ENCODE measurements at places on chromosomes 6 and 20.

DNA sequence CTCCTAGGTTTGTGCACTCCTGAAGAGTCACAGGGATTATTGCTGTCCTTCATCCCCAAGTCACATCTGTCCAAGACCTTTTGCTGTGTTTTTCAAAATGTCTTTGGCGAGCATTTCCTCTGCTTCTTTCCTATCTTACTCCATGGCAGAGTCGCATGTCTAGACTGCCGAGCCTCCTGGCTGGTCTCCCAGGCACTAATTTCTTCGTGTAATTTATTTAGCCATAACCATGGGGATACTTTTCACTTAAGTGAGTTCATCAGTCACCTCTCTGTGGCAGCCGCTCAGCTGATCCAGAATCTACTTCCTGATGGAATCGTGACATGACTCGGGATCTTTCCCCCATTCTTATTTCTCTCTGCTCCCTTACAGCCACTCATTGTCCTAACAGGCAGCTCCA lies 25.8 kb downstream of the ADGRF5 start:
- no peak for DNase-seq
- no peak overlapping the region for H3K4me3 ChIP-seq
- no peaks in the 10 kb centered on the region for H3K27me3 ChIP-seq
- no peaks in the 10 kb centered on the region for H3K36me3 ChIP-seq
- no peak overlapping the region for H3K27ac ChIP-seq

DNA sequence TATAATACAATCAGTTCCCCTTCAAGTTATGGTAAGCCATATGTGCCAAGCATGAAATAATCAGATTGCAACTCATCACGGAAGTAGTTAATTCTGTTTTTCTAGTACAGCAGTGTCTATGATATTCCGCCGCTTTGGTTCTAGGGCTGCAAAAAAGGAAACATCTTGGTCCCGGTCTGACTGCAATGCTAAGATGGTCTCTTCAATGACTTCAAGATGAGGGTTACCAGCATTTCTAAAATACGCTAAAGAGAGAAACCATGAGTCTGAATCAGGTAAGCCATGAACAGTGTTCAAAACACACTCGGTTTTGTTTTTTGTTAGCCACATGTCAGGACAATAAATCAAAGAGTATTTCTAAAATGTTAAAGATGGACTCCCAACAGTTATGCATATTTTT lies 3.2 kb upstream of the ANKRD60 start:
- no peak overlapping the region for H3K4me3 ChIP-seq
- no peak overlapping the region for H3K27ac ChIP-seq
- H3K4me1 ChIP-seq, result peaks cover 2% of the 10 kb centered on the region
- H3K36me3 ChIP-seq, result peaks cover 11% of the 10 kb centered on the region

DNA sequence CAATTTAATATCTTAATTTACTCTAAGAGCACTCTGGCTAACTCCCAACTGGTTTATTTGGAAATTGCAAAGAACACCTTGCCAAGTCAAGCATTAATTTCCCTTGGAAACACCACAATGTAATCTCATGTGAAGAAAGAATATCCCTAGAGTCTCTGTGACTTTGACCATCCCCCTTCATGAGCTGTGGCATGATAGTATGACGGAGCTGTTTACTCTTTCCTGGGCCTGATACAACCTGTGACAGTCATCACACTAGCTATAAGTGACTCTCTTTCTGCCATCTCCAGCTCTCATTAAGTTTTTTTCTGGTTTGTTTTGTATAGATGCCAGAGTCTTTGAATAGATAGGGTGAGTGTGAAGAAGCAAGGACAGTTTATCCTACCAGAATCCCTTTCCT lies 470.3 kb upstream of the JARID2 start:
- no peak overlapping the region for H3K4me3 ChIP-seq
- H3K4me1 ChIP-seq, result no peaks in the 10 kb centered on the region
- no peaks in the 10 kb centered on the region for H3K27me3 ChIP-seq
- no peak overlapping the region for H3K27ac ChIP-seq
- DNase-seq, result no peak
- H3K36me3 ChIP-seq, result no peaks in the 10 kb centered on the region

DNA sequence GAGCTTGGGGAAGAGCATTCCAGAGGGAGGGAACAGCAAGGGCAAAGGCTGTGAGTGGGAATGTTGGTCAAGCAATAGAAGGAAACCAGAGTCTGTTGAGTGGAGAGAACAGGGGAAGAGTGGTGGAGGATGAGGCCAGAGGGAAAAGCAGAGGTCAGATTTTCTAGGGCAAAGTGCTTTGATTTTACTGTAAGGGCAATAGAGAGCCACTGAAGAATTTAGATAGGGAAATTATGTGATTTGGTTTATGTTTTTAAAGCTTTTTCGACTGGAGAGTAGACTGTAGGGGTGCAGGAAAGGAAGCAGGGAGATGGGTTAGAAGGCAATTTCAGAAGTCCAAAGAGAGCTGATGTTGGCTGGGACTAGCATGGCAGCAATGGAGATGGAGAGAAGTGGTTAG lies 4.4 kb downstream of the L3MBTL1 start:
- peaks cover 6% of the 10 kb centered on the region for H3K27me3 ChIP-seq
- no peaks in the 10 kb centered on the region for H3K4me1 ChIP-seq
- H3K4me3 ChIP-seq, result no peak overlapping the region
- no peak overlapping the region for H3K27ac ChIP-seq
- DNase-seq, result no peak

DNA sequence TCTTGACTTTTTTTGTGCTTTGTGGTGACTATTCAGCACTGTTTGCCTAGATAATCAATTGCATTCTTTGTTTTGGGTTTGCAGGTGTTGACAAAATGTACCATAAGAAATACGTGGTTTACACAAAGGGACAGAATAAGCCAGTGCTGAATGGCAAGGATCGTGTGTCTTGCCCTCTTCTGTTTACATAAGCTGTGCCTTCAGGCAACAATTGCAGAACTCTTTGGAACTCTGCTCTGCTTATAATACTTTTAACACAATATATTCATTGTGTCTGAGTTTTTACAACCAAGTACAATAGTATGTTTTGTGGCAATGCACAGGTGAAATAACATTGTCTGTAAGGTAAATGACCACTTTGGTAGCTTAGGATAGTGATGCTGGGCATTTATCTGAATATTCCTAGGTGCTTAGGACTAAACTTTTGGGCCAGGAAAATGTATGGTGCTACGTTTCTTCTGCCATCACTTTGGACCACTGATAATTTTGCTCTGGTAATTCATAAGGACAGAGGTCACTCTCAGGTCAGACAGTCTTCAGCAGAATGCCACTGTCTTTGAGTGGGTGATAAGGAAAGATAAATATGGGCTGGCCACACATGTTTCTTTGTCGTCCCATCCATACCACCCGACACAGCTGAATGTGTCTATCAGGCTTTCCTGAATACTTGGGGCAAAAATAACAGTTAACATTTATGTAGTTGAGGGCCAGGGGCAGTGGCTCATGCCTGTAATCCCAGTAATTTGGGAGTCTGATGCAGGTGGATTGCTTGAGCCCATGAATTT lies 344.6 kb upstream of the IMPG1 start:
- no peaks in the 10 kb centered on the region for H3K27me3 ChIP-seq
- no peaks in the 10 kb centered on the region for H3K4me1 ChIP-seq
- H3K27ac ChIP-seq, result no peak overlapping the region
- DNase-seq, result no peak

GRCh38 chr6:11246722-11247121 lies 14.3 kb upstream of the NEDD9 start:
- no peak overlapping the region for H3K4me3 ChIP-seq
- H3K4me1 ChIP-seq, result peaks cover 7% of the 10 kb centered on the region
- no peaks in the 10 kb centered on the region for H3K27me3 ChIP-seq
- H3K36me3 ChIP-seq, result no peaks in the 10 kb centered on the region
- no peak for DNase-seq

- no peak for DNase-seq
- H3K27ac ChIP-seq, result no peak overlapping the region
- H3K4me1 ChIP-seq, result no peaks in the 10 kb centered on the region
- no peak overlapping the region for H3K4me3 ChIP-seq
Measured at GRCh38 chr6:75472885-75473284, 20.7 kb downstream of the FILIP1 start.

DNA sequence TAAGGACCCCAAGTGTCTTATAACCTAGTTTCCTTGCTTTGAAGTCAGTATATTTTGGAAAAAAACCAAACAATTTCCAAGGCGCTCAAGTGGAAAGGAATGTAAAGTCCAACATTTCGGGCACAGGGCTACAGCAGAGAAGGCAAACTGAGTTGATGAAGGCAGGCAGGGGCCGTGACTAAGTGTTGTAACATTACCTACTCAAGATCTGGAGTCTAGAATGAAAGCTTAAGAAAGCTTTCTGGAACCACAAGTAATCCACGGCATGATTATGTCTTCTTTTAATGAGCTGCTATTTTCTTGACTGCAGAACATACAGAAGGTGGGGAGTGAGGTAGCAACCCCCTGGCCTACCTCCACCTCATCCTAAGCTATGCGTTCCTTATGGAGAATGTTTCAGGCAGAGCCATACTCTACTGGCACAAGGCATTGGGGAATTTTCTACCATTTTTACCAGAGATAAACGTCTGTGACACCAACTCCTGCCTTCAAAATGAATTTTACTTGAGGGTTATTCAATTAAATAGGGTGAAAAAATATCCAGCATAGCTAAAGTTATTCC lies 4.3 kb downstream of the PPP1R10 start:
- H3K27ac ChIP-seq, result peak overlapping the region; percentile 23
- DNase-seq, result no peak
- no peak overlapping the region for H3K4me3 ChIP-seq
- H3K27me3 ChIP-seq, result no peaks in the 10 kb centered on the region

- no peak for DNase-seq
- no peaks in the 10 kb centered on the region for H3K4me1 ChIP-seq
- H3K4me3 ChIP-seq, result no peak overlapping the region
Measured at GRCh38 chr20:60214901-60215815, 256.9 kb downstream of the CDH26 start.

DNA sequence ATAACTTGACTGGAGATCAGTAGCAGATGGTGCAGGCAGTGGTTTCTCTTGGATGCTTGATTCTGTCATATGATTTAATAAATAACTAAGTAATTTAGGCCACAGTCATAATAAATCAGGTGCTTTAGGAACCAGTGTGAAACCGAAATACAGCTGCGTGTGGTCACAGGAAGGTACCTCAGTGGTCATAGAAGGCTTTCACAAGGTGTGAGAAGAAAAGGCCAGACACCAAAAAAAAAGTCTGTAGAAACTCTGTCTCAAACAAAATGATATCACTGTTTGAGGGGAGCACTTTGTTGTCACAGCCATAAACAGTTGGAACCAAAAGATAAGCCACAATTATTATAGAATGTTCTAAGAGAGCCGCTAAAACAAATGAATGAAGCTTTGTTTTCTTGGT lies 56.5 kb downstream of the ARMC2 start:
- H3K36me3 ChIP-seq, result no peaks in the 10 kb centered on the region
- no peak for DNase-seq
- no peak overlapping the region for H3K27ac ChIP-seq
- H3K4me1 ChIP-seq, result peaks cover 7% of the 10 kb centered on the region
- H3K4me3 ChIP-seq, result no peak overlapping the region

- DNase-seq, result peak; percentile 89
- peak overlapping the region; percentile 22 for H3K4me3 ChIP-seq
- H3K27ac ChIP-seq, result peak overlapping the region; percentile 66
- peaks cover 22% of the 10 kb centered on the region for H3K4me1 ChIP-seq
Measured at GRCh38 chr6:110537208-110538123, 61.1 kb upstream of the SLC22A16 start.

GRCh38 chr20:3046677-3047462 lies 1.0 kb downstream of the MRPS26 start:
- H3K27ac ChIP-seq, result peak overlapping the region; percentile 36
- H3K27me3 ChIP-seq, result no peaks in the 10 kb centered on the region
- H3K4me3 ChIP-seq, result peak overlapping the region; percentile 77

- H3K27ac ChIP-seq, result no peak overlapping the region
- H3K4me1 ChIP-seq, result no peaks in the 10 kb centered on the region
- DNase-seq, result peak; percentile 5
Measured at GRCh38 chr6:87436435-87436834, 28.7 kb downstream of the CFAP206 start.

DNA sequence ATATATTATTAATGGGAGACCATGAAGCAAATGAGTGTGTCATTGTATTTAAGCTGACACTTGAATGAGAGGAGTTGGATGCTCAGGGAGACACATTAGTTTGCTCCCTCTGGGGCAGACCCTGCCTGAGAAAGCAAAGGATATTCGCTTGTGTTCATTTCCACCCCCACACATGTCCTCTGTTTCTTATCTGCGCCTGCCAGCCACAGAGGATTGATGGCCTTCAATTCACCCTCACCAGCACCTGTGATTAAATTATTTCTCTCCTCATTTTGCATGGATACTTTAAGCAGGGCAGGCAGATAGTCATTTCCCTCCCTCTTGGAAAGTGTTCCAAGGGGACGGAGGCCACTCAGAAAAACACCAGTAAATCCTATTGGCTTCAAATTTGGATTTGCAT lies 185.2 kb upstream of the GMDS start:
- DNase-seq, result no peak
- H3K4me3 ChIP-seq, result no peak overlapping the region
- no peaks in the 10 kb centered on the region for H3K36me3 ChIP-seq
- H3K4me1 ChIP-seq, result peaks cover 24% of the 10 kb centered on the region
- no peak overlapping the region for H3K27ac ChIP-seq

DNA sequence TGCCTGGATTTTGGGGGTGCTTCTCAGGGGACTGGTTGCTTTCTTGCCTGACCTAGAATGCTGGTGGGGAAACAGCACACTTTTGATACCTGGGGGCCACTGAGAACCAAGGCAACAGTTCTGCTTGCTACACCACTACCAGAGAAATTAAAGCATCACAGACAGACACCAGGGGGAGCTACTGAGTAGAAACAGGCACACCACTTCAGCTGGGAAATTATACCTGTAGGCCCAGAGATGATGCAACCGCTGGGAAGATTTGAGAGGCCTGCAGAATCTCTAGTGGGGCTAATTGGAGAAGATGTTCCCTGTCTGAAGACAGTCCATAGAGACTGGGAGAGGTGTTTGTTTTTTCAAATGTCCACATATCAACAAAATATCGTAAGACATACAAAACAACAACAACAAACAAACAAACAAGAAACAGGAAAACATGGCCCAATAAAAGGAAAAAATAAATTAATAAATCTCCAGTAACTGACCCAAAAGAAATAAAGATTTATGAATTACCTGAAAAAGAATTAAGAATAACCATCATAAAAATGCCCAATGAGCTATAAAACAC lies 129.4 kb upstream of the RIN2 start:
- no peaks in the 10 kb centered on the region for H3K4me1 ChIP-seq
- H3K4me3 ChIP-seq, result no peak overlapping the region
- no peaks in the 10 kb centered on the region for H3K36me3 ChIP-seq
- no peak overlapping the region for H3K27ac ChIP-seq
- H3K27me3 ChIP-seq, result no peaks in the 10 kb centered on the region

- H3K36me3 ChIP-seq, result no peaks in the 10 kb centered on the region
- H3K27ac ChIP-seq, result no peak overlapping the region
- no peak overlapping the region for H3K4me3 ChIP-seq
Measured at GRCh38 chr6:48986845-48987244, 476.2 kb downstream of the MMUT start.

GRCh38 chr6:24493945-24494820 lies 586 bp upstream of the ALDH5A1 start:
- DNase-seq, result no peak
- H3K27ac ChIP-seq, result no peak overlapping the region
- no peaks in the 10 kb centered on the region for H3K36me3 ChIP-seq

GRCh38 chr20:22559711-22560318 lies 24.6 kb downstream of the FOXA2 start:
- H3K27me3 ChIP-seq, result peaks cover 68% of the 10 kb centered on the region
- no peak overlapping the region for H3K4me3 ChIP-seq
- H3K27ac ChIP-seq, result no peak overlapping the region
- DNase-seq, result no peak

- no peaks in the 10 kb centered on the region for H3K36me3 ChIP-seq
- H3K4me3 ChIP-seq, result no peak overlapping the region
- H3K27me3 ChIP-seq, result no peaks in the 10 kb centered on the region
- no peak for DNase-seq
- peak overlapping the region; percentile 15 for H3K27ac ChIP-seq
Measured at GRCh38 chr20:10739566-10739965, 65.8 kb upstream of the JAG1 start.

All from keratinocyte (primary cell).